ENCODE measurements at places on chromosomes 5 and 9. TPM values are rescaled to one million over a fixed set of nuclear protein-coding genes. Genes with fewer than 3 reads are reported as not detected.

GRCh38 chr9:22700171-22700570 is 253.5 kb downstream of the DMRTA1 start:
- no peak for DNase-seq

- DNase-seq = no peak
These were observed 18.3 kb downstream of the ABO start for GRCh38 chr9:133256686-133257091.

- no peak for DNase-seq
These were observed 24.1 kb downstream of the GSN start for GRCh38 chr9:121292051-121292450.

GRCh38 chr9:92634712-92635605 is 35.0 kb downstream of the IPPK start:
- DNase-seq = peak; percentile 84

GRCh38 chr5:963673-964531 is 44.7 kb upstream of the NKD2 start:
- DNase-seq = no peak

PCDHA11 gene
- total RNA-seq = 6.9 TPM

DNA sequence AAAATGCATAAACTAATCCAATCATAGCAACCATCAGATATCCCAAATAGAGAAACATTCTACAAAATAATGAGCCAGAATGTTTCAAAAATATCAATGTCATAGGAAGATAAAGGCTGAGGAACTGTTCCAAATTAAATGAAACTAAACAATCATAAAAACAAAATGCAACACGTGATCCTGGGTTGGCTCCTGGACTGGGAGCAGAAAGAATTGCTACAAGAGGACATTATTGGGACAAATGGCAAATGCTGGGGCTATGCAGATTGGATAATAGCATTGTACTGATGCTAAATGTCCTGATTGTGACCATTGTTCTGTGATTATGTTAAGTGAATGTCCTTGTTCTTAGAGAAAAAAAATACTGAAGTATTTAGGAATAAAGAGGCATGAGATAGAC is 54.2 kb upstream of the AKNA start:
- DNase-seq = no peak

GFI1B gene
- total RNA-seq = 0.71 TPM

- DNase-seq = peak; percentile 89
These were observed 5.1 kb downstream of the MGAT4B start for GRCh38 chr5:179801304-179802206.

All from H1 (cell line).